Ammon's horn (tissue), 1 donor: ENCODE measurements at places on chromosomes 11 and 22.

DNA sequence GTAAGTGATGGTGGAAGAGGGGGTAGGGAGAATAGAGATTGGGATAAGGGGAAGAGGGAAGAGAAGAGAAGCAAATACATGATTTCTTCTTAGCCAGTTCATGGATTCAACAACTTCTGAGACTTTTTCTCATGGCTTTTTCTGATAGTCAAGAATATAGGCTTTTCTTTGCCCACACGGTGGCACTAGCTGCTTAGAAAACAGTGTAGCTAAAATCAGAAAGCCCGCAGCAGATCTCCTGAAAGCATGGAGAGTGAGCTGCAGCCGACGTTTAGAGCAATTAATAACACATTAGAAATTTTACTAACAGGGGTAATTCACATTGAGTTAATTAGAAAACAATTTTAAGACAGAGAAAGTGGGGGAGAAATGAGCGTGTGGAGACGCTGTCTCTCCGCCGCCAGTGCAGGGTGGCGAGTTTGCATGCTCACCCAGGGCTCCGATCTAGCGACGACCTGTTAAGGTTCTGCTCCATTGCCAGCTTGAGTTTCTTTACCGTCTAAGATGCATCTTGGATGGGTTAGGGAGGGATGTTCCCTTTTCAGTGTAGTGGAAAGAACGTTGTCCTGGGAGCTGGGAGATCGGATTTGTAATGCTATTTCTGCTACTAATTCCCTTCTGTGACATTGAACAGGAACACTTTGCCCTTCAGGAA is 3.3 kb upstream of the RAG1 start:
- peak; percentile 81 for DNase-seq

DNA sequence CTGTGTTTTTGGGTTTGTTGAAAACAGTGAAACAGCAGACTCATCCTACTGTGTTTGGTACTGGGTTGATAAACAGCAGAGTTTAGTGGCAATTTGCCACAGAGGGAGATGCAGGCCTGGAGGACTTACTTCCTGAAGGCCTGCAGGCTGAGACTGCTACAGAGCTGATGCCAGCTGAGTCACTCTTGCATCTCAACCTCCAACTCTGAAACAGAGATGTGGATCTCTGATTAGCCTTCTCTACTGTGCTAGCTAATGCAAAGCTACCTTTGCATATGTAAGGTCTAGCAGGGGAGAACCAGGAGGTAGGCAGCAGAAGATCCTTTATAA is 14.3 kb downstream of the ATP5MG start:
- peak; percentile 52 for DNase-seq

DNA sequence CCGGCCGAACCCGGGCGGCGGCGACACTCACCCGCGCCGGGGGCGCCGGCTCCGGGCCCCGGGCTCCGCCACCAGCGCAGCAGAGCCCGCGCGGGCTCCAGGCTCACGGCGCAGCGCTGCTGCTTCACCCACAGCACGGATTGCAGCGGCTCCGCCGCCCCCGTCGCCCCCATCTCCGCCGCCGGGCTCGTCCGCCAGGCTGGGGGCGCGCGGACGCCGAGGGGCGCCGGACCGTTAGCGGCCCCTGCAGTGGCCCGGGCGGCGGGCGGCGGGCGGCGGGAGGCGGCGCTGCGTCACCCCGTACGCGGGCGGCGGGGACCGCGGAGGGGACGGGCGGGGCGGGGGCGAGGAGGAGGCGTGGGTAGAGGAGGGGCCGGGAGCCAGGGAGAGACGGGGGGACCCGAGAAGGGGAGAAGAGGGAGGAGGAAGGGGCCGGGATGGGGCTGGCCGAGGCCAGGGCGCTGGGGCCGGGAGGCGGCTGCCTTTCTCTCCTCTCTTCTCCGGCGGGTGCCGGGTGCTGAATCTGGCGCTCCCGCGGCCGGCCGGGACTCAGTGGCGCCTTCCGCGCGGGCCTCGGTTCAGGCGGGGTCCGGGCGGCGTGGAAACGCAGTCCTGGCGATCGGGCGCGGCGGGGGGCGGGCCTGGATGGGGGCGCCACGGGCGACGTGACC is at the start of gene CERK:
CERK (minus strand) TSS at position 277 of the 671 bp plus-strand sequence; CDS start at position 173, 104 bp downstream.
- DNase-seq = peak; percentile 82

DNA sequence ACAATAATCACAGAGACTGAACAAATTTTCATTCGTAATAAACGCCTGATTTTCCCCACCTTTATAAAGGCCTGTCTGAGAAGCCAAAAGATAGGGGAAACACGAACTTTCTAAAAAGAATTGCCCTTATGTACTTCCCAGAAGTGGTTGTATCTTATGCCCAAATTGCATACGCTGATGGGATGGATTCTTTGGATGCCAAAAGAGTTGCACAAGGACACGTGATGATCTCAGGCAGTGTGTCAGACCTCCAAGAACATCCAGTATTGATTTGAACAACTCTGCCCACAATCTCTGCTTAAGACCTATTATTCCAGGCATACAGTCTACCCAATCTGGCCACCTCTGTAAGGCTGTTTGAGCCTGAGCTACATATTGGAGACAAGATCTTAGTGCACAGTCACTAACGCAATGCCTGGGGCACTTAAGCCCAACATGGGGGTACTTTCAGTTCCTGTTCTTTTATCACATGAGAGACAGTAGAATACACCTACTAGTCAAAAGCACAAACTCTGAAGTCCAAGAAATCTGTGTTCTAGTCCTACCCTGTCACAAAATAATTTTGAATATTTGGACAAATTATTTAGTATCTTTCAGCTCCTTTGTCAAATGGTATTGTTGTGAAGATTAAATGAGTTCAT is 38.9 kb downstream of the OR10A6 start:
- DNase-seq = no peak
